ENCODE measurements at places on chromosomes 4 and X.

- no peak for ATAC-seq
Measured at GRCh38 chrX:139864640-139865039, 68.2 kb downstream of the ATP11C start.

DNA sequence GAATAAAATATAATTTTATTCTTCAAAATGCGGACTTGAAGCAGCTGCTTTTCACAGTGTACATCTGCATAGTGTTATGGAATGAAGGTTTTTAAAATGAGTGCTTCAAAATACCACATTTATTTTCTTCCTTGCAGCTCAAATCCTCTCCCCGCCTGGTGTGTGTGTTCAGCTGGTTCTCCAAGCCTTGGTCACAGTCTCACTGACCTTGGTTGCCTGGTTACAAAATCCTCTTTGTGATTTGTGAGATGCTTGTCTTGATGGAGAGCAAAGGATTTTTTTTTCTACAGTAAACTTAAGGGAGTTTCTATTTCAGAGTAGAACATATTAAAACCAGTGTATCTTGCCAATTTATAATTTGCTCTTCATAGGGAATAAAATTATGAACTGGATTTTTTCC is 139.2 kb downstream of the PCDH18 start:
- no peak for ATAC-seq

DNA sequence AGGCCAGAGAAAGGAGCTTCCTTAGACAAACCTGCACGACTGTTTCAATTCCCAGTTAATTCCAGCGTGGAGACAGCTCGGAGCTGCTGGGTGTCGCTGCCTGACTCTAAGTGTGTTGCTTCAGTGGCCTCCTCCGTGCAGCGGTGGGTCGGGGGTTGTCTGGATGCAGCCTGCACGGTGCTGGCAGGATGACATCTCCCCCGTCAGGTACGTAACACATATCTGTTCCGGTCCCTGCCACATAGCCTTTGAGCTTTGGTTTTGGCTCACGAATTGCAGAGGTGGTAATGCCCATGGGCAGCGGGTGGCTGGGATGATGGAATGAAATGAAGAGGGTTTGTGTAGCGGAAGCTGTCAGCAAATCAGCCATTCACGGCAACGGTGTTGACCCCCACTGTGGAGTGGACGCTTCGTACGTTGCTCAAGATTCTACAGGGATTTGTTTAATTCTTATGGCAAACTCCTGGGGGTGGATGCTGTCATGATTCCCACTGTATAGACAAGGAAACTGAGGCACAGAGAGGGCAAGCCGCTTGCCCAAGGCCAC is 33.7 kb upstream of the HMX1 start:
- ATAC-seq: no peak

- ATAC-seq: no peak
Measured at GRCh38 chr4:52036886-52037530, 1.1 kb downstream of the SGCB start.

GRCh38 chrX:55487143-55487542 is 2.5 kb downstream of the USP51 start:
- ATAC-seq: no peak

- ATAC-seq: no peak
Measured at GRCh38 chrX:17030092-17030491, 83.6 kb downstream of the REPS2 start.

GRCh38 chr4:144584428-144584827 is 61.5 kb upstream of the HHIP start:
- no peak for ATAC-seq

DNA sequence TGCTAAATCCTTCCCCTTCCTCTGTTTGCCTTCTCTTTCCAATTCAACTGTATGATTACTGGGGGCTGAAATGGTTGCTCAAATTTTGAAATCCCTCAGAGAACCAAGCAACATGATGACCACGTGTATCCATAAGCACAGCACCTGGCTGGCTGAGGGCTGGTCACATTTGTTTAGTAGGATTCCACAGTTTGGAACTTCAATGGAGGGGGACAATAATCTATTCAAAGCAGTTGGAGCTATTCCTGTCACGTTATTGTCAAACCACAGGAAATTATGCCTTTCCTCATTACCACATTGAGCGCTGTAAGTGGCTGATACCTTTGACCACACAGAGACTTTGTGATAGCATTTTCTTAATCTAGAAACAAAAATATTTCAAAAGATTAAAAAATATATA is 7.0 kb downstream of the TMSB4X start:
- no peak for ATAC-seq

GRCh38 chr4:12697970-12698369 is 786.2 kb downstream of the RAB28 start:
- ATAC-seq: no peak

GRCh38 chr4:18041114-18041513 is 19.6 kb upstream of the LCORL start:
- no peak for ATAC-seq

GRCh38 chrX:111460607-111461006 is 48.6 kb upstream of the DCX start:
- ATAC-seq: no peak

DNA sequence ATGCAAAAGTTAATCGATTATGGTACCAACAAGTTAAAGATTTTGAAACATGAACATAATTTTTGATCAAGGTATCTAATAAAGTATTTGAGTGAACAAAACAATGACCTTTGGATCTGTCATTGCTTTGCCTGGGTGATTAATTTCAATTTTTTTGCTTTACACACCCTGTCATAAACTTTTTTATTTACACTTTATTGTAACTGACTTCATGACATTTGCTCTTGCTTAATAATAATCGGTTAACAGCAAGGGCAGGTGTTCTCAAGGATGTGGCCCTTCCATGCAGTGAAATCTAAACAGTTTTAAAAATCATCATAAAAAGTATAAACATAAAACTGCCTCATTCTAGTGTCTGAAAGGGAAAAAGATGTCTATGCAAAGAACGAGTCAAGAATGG is 24.1 kb downstream of the ATOH1 start:
- no peak for ATAC-seq

DNA sequence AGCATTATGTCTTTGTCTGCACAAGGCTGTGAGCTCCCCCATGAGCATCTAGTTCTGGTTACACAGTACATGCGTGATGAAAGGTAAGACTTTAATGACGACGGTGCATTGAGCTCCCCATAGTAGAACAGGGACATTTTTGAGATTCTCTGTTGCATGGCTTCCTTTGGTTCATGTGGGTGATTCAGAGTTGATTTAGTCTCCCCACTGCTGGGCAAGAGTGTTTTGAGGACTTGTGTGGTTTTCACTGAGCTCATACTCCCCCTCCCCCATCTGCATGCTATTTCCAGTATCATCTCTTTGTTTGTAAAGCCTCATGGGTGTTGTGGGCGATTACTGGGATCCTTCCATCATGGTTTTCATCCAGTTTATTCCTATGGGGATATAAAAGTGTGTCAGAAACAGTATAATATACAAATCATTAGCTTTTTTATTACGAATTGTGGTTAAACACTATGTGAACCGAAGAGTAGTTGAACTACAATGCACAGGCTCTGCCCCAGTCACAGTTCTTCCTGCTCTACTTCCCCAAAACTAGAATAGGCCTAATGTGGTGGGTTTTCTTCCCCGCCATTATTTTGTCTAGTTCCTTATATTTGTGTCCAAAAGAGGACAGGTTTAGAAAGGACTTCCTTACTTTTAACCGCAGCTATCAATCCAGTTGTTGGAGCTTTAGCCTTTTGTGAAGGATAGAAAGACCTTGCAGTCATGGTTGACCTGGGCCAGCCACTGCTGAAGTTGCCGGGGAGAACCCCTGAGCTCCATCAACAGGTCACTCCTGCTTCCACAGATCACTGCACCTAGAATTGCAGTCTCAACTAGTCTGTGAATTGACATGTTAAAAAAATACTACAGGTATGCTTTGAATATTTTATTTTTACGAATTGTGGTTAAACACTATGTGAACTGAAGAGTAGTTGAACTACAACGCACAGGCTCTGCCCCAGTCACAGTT is 30.4 kb downstream of the KIT start:
- ATAC-seq: peak; percentile 52

- ATAC-seq: no peak
Measured at GRCh38 chrX:18973527-18974192, 10.3 kb downstream of the PHKA2 start.

- ATAC-seq: no peak
Measured at GRCh38 chr4:2217726-2218125, 24.2 kb downstream of the HAUS3 start.

- no peak for ATAC-seq
Measured at GRCh38 chr4:110034026-110034393, 121.3 kb downstream of the EGF start.

- ATAC-seq: no peak
Measured at GRCh38 chr4:104447294-104447693, 47.4 kb downstream of the CXXC4 start.

- ATAC-seq: no peak
Measured at GRCh38 chr4:142331646-142332045, 514.5 kb downstream of the INPP4B start.

DNA sequence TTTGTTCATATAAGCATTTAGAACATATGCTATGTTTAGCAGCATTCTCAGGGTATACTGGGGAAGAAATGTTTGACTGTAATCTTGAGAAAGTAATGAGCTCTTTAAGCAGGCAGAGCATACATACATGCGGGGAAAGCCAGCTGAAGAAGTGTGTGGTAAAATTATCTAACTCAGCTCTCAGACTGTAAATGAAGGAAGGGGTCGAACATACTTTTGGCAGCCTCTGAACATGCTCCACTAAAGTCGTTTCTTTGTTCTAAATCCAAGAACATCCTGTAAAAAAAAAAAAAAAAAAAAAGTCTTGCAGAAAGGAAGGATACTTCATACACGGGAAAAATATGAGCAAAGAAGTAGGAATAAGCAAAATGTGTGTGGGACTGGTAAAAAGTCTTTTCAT is 224.8 kb downstream of the GRID2 start:
- ATAC-seq: no peak

DNA sequence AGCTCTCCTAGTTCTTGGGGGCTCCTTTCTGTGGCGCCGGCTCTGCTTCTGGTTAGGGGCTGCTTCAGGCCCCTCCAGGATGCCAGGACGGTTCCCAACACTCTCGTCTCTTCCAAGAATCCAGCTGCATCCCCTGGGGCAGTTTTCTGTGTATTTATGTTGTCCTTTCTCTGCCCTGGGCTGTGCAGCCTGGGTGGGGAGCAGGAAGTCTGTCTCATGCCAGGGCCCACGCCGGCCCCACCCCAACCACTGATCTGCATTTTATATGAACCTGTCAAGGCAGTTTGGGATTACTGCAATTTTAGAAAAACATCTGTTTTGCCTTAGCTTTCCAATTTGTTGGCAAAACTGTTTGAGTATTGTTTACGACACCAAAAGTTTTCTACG is 14.6 kb downstream of the CTBP1 start:
- no peak for ATAC-seq

GRCh38 chr4:3184725-3185124 is 64.2 kb upstream of the MSANTD1 start:
- ATAC-seq: no peak

DNA sequence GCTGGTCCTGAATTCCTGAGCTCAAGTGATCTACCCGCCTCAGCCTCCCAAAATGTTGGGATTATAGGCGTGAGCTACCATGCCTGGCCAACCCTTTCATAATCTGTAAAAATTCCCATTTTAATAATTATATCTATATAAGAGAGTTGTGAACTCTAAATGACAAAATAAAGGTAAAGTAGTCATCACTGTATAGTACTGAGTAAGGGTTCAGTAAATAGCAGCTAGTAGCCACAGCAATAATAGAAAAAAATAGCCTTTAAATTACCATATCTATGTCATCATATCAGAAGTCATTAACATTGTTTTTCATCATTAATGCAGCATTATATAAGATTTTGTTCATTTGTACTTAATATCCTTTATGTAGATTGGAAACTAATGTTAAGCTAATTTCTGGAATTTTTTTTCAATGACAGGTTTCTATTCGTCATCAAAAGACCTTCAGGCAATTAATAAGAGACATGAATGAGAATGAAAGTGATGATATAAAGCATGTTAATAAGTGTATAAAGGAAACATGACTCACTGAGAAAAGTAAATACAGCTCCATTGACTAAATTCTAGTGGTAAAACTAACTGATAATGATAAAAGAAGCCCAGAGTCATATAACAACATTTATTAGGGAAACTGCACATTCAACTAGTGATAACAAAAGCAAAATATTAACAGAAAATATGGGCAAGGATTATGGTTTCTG is 85.9 kb upstream of the UGT8 start:
- ATAC-seq: no peak

DNA sequence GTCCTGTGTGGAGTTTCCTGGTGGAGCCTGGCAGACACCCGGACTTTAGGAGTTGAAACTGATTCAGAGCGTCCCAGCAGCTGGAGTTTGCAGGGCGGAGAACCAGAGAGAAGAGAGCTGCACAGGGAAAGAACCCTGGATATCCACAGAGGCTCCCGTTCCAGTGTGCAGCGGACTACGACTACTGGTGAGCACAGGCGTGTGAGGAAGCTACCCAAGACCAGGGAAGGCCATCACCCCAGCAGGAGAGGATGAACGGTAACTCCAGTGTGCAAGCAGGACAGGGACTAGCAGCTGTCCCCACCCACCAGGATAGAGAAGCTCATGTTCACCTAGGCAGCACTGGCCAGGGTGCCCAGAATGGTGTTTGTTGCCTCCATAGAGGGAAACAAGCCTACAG is 2.3 kb downstream of the LAGE3 start:
- ATAC-seq: no peak

DNA sequence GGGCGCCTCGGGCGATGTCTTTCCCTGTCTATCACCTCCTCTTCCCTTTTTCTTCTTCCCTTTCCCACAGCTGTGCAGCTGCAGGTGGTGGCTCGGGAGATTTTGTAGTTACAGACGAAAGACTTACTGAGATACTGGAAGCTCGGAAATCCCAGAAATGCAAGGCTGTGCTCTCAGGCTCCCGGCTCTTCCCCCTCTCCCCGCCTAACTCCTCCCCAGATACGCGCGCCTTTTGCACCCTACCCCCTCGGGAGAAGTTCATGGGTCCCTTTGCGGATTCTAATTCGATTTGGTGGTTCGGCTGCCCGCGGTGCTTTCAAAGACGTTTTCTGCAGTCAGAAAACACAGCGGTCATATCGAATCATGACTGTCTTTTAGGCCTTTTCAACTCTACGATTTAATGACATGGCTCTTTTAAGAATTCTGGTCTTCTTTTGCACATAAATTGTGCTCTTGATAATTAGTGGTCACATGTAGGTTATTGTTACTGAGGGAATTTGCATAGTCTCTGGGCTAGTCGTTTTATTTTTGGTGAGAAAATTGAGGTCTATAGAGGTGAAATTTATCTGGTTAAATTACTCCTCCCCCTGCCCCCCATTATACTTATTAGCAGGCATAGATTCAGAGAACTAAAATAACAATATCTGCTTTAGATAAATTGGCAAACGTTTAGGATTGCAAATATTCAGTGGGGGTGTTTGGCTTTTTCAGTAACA is 1.6 kb downstream of the SEPTIN11 start:
- ATAC-seq: no peak

GRCh38 chrX:117743469-117744251 is 372.9 kb downstream of the KLHL13 start:
- no peak for ATAC-seq

DNA sequence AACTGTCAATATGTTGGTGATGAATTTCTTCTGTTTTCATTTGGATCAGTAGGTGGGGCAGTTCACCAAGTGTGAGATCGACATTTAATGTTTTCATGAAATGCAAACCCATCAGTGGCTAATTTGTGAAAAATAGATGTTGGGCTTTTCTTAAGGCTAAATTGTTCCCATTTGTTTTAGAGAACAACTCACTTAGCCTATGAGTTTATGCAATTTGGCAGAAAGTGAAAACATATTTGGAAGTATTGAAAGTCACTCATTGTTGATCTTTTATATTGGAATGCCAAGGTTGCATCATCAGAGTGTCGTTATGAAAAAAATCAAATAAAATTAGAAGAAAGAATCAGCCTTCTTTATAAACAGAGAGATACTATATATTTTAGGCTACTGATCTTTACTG is 132.4 kb downstream of the RPA4 start:
- ATAC-seq: no peak

- ATAC-seq: no peak
Measured at GRCh38 chr4:105555409-105555808, 3.0 kb downstream of the ARHGEF38 start.
